Activated T-helper 1 cell treated with anti-CD3 and anti-CD28 coated beads, Interleukin-12 subunit alpha, Interleukin-12 subunit beta, Interleukin-2, Interleukin-4 antibody, amounts not matched to agents 30 ng/mL and 10 ng/mL and 1 ng/mL, durations not matched to agents 14 hours and 24 hours and 36 hours (primary cell): ENCODE measurements at places on chromosomes 6 and 20. TPM values are rescaled to one million over a fixed set of nuclear protein-coding genes. Genes with fewer than 3 reads are reported as not detected.

DNA sequence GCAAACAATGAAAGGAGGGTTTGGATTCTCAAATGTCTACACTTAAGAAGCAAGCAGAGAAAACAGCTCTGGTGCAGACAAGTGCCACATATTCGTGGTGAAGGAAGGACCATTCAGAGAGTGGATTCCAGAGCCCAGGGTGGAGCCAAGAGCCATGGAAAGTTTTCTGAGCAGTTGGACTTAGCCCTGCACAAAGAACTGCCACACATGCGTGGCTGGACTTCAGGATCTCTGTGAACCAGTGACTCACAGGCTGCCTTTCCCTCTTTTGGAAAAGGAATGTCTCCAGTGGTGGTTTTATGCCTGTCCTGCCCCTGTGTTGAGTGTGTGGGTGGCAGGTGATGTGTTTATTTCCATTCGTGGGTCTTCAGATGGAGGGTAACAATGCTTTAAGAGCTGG, 489.5 kb downstream of the CDH26 start:
- no peak for DNase-seq
- no peaks in the 10 kb centered on the region for H3K36me3 ChIP-seq
- H3K27ac ChIP-seq: no peak overlapping the region
- H3K4me3 ChIP-seq: no peak overlapping the region
- no peaks in the 10 kb centered on the region for H3K27me3 ChIP-seq

- no peak overlapping the region for H3K27ac ChIP-seq
- H3K4me1 ChIP-seq: no peaks in the 10 kb centered on the region
- no peak for DNase-seq
- H3K27me3 ChIP-seq: peaks cover 25% of the 10 kb centered on the region
- no peaks in the 10 kb centered on the region for H3K36me3 ChIP-seq
Measured at GRCh38 chr20:49352751-49353150, 74.9 kb upstream of the ZNFX1 start.

DNA sequence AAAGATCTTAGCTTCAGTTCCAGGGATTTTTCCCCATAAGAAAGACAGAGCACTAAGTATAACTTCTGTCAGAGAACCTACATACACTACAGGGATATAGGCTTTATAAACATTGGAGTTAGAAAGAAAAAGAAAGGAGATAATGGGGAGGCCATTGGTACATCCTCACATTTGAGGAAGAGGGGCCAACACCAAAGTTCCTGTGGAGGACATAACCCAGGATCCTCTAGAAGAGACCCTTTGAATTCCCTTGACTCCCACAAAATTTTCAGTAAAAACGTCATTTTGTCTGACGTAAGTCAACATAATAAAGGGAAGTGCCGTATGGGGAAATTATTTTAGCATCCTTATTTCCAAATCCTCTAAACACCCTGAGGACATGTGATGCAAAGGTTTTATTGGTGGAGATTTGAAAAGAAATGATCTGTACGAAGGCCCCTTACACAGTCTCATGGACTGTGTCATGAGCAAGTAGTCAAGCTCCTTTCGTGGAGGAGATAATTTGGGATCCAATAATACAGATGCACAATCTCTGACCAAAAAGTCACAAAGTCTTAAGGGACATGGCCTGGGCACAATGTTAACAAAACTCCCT, 33.2 kb downstream of the HLA-DRA start:
- DNase-seq: no peak
- H3K27ac ChIP-seq: no peak overlapping the region
- H3K27me3 ChIP-seq: peaks cover 18% of the 10 kb centered on the region
- no peak overlapping the region for H3K4me3 ChIP-seq

GRCh38 chr20:19295076-19295475, 82.6 kb downstream of the SLC24A3 start:
- no peaks in the 10 kb centered on the region for H3K27me3 ChIP-seq
- no peaks in the 10 kb centered on the region for H3K36me3 ChIP-seq
- H3K4me1 ChIP-seq: no peaks in the 10 kb centered on the region
- no peak for DNase-seq
- no peak overlapping the region for H3K4me3 ChIP-seq
- H3K27ac ChIP-seq: no peak overlapping the region

GRCh38 chr6:164097551-164098398, 683.3 kb downstream of the QKI start:
- no peak for DNase-seq
- no peak overlapping the region for H3K27ac ChIP-seq
- no peaks in the 10 kb centered on the region for H3K27me3 ChIP-seq
- no peak overlapping the region for H3K4me3 ChIP-seq
- no peaks in the 10 kb centered on the region for H3K4me1 ChIP-seq

GRCh38 chr6:136208783-136209182, 41.3 kb downstream of the MTFR2 start:
- no peak overlapping the region for H3K4me3 ChIP-seq
- H3K27ac ChIP-seq: no peak overlapping the region
- H3K4me1 ChIP-seq: no peaks in the 10 kb centered on the region
- H3K27me3 ChIP-seq: peaks cover 8% of the 10 kb centered on the region
- DNase-seq: no peak
- no peaks in the 10 kb centered on the region for H3K36me3 ChIP-seq

- no peaks in the 10 kb centered on the region for H3K4me1 ChIP-seq
- H3K4me3 ChIP-seq: no peak overlapping the region
- H3K36me3 ChIP-seq: no peaks in the 10 kb centered on the region
Measured at GRCh38 chr6:6891949-6892461, 215.8 kb upstream of the RREB1 start.

GRCh38 chr20:23217023-23217422, 130.9 kb upstream of the CD93 start:
- no peaks in the 10 kb centered on the region for H3K4me1 ChIP-seq
- no peak overlapping the region for H3K27ac ChIP-seq
- peaks cover 7% of the 10 kb centered on the region for H3K27me3 ChIP-seq
- no peaks in the 10 kb centered on the region for H3K36me3 ChIP-seq

Gene NFYA
- 29.6 and 30.1 TPM in 2 replicates for total RNA-seq

Gene CDYL
- total RNA-seq: 26.8 and 29.5 TPM in 2 replicates

Gene FAM209B
- 1.2 and 1.4 TPM in 2 replicates for total RNA-seq

Gene TSBP1
- not detected in 2 replicates for total RNA-seq

Gene CLIC5
- total RNA-seq: 1.3 and 1.5 TPM in 2 replicates
